ENCODE measurements at places on chromosomes 4 and X.

- H3K27me3 ChIP-seq, result no peaks in the 10 kb centered on the region
- no peak overlapping the region for H3K27ac ChIP-seq
- no peaks in the 10 kb centered on the region for H3K36me3 ChIP-seq
- no peak overlapping the region for H3K4me3 ChIP-seq
- peaks cover 5% of the 10 kb centered on the region for H3K4me1 ChIP-seq
These were observed 33.1 kb upstream of the CDKN2AIP start for GRCh38 chr4:183411291-183411861.

DNA sequence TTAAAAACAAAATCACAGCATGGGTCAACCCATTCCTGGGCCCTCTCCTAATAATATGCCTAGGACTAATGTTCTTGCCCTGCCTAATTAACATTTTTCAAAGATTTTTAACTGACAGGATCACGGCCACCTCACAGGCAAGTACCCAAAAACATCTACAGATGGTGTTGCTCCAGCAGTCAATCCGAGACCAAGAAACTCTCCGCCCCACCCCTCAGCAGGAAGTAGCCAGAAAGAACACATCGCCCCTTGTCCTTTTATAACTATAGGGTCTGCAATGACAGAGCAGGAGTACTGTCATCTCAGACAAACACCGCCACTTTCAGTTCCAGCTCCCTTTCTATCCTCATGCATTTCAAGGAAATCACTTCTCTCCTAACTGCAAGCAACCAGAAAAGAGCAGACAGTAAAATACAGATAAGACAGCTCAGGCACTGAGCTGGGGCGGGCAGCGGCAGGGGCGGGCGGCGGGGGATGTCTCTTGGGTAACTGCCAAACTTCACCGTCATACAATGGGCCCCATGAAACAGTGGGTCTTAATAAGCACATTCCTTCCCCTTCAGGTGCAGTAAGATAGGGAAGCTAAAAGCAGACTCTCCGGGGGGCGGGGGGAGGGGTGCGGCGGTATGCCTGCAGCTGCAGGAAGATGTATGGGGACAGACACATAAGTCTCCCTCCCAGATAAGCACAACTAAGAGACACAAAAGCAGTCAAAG, 67.4 kb downstream of the ZNF182 start:
- no peak for DNase-seq
- no peaks in the 10 kb centered on the region for H3K4me1 ChIP-seq
- H3K4me3 ChIP-seq, result no peak overlapping the region

DNA sequence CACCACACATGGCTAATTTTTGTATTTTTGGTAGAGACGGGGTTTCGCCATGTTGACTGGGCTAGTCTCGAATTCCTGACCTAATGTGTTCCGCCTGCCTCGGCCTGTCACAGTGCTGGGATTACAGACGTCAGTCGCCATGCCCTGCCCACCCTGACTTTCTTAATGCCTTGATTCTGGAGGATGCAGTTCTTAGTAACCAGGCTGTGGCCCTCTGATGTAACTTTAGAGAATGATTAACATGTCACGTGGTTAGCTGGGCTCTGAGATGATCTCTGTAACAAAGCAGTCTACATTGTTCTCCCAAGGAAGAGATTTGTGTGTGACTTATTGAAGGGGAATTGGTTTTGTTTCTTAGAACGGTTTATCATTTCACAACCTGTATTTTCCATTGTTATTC, 30.6 kb downstream of the ANK2 start:
- H3K36me3 ChIP-seq, result no peaks in the 10 kb centered on the region
- no peaks in the 10 kb centered on the region for H3K27me3 ChIP-seq
- H3K27ac ChIP-seq, result no peak overlapping the region
- no peak for DNase-seq

DNA sequence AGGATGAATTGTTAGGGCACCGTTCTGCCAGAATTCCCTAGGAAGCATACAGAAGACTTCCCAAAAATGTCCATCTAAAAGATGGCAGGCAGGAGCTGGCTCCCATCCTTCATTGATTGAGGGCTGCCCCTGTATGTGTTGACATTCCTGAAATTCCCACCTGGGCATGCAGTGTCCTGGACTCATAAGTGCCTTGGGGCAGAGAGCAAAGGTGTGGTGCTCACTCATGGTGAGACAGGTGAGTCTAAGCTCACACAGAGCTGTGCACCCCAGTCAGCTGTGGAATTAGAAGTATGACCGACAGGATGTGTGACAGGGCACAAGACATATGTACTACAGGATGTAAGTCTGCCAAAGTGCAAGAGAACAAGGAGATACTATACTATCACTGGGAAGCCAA, 271.9 kb downstream of the MID1IP1 start:
- H3K4me1 ChIP-seq, result no peaks in the 10 kb centered on the region
- H3K27ac ChIP-seq, result no peak overlapping the region
- H3K27me3 ChIP-seq, result no peaks in the 10 kb centered on the region
- no peak for DNase-seq

- no peaks in the 10 kb centered on the region for H3K27me3 ChIP-seq
- H3K4me3 ChIP-seq, result no peak overlapping the region
- no peak for DNase-seq
These were observed 48.3 kb upstream of the NFKB1 start for GRCh38 chr4:102452854-102453253.
